Stimulated activated CD4-positive, alpha-beta T cell treated with anti-CD3 and anti-CD28 coated beads, Interleukin-15, amount 100 ng/mL, for 48 hours (primary cell): ENCODE measurements at places on chromosomes 11 and 22.

DNA sequence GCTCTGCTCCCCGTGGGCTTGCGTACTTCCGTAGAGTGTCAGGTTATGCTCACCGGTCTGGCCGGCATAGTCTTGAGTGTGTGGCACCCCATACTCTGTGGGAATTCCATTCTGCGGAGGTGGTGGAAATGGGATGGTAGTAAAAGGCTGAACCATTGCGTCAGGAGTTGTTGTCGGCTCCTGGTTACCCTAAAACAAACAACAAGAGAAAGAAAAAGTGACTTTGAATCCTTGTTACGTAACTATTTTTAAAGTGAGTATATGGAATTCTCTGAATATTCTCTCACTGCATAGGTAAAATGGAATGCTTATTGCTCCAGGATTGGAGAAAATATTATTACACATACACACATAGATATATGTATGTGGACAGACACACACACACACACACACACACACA, 92.1 kb downstream of the APOL5 start:
- DNase-seq = no peak

GRCh38 chr11:130719220-130719915, 196.9 kb downstream of the SNX19 start:
- no peak for DNase-seq

DNA sequence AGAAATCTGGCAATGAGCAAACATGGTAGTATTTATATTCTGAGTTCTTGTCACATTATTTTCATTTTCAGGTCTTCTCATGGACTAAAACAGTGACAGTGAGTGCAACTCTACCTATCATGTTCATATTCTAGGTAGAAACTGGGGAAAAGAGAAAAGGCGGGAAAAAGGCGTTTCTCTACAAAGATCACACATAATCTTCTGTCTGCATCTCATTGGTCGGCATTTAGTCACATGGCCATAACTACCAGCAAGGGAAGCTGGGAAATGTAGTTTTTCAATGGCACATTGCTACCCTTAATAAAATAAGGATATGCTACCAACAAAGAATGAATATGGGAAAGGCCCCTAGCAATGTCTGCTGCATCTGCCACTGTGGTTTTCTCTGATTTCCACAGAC, 57.6 kb upstream of the B3GAT1 start:
- DNase-seq = no peak

DNA sequence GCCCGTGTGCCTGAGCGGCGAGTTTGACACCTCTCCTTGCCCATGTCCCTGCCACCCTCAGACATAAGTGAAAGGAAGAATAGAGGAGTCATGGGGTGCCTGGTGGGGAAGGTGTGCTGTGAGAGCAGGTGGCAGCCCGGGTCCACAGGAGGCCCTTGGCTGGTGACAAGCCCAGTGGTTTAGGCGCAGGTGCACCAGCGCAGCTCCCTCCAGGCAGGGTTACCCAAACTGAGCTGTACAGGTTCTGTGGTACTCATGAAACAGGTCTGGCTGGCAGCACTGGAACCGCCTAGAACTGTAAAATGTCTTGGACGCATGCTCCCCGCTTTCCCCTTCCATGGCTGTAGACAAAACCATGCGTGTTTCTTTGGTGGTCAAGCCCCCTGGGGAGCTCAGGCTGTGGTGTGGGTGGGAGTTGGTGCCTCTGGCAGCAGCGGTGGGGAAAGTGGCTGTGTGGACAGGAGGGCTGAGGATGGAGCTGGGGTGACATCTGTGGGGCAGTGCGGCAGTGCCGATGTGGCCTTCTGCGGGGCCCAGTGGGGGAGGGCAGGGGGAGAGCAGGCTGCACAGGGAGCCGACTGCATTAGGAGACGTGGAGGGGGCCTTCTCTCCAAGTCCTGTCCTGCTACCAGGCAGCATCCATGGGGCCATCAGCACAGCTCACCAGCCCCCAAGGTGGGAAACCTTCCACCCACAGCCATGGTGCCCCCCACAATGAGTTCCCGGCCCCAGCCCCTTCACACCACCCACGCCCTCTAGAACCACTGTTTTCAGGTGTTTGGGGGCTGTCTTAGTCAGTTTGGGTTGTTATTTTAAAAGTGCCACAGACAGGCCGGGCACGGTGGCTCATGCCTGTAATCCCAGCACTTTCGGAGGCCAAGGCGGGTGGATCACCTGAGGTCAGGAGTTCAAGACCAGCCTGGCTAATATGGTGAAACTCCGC, 5.6 kb upstream of the GTSE1 start:
- no peak for DNase-seq

- no peak for DNase-seq
Measured at GRCh38 chr11:64114231-64114630, 51.7 kb downstream of the MACROD1 start.

GRCh38 chr22:45612451-45612901, 59.2 kb upstream of the ATXN10 start:
- peak; percentile 12 for DNase-seq

DNA sequence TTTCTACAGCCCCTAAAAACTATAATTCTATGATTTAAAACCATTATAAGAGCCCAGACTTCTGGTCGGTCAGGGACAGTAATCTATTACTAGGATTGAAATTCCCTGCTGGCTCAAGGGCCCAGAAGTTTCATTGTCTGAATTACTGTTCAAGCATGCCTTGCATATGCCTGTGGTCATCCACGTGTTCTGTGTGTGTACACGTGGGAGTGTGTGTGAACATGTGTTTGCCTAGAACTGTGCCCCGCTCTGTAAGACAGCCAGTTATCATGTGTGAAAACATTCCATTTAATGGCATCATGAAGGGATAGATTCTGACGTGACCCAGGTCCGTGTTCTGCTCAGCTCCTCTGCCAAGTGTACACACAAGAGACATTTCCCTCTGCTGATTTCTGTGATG, 189.3 kb upstream of the NECTIN1 start:
- no peak for DNase-seq

GRCh38 chr11:115922876-115923275, 418.7 kb upstream of the CADM1 start:
- DNase-seq = no peak
